ENCODE measurements at places on chromosomes 2 and 18.

GRCh38 chr2:25281941-25282340 lies 59.8 kb downstream of the DNMT3A start:
- DNase-seq, result no peak

GRCh38 chr2:203059567-203060240 lies 45.0 kb downstream of the NBEAL1 start:
- no peak for DNase-seq

GRCh38 chr2:156565066-156565710 lies 129.0 kb downstream of the GPD2 start:
- DNase-seq, result peak; percentile 4

GRCh38 chr2:43358410-43359201 lies 132.2 kb upstream of the ZFP36L2 start:
- no peak for DNase-seq

DNA sequence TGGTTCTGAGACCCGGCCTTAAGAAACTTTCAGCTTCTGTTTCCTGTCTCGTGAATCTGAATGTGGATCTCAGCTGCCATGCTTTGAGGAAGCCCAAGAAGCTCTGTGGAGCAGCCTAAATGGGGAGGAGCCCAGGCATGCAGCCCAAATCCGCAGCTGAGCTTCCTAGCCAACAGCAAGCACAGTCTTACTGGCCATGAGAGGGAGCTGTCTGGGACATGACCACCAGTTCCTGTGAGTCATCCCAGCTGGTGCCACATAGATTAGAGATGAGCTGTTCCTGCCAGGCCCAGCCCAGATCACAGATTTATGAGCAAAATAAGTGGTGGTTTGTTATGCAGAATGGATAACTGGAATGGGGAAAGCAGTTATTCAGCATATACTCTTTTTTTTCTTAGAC lies 224.4 kb upstream of the APCDD1 start:
- no peak for DNase-seq

DNA sequence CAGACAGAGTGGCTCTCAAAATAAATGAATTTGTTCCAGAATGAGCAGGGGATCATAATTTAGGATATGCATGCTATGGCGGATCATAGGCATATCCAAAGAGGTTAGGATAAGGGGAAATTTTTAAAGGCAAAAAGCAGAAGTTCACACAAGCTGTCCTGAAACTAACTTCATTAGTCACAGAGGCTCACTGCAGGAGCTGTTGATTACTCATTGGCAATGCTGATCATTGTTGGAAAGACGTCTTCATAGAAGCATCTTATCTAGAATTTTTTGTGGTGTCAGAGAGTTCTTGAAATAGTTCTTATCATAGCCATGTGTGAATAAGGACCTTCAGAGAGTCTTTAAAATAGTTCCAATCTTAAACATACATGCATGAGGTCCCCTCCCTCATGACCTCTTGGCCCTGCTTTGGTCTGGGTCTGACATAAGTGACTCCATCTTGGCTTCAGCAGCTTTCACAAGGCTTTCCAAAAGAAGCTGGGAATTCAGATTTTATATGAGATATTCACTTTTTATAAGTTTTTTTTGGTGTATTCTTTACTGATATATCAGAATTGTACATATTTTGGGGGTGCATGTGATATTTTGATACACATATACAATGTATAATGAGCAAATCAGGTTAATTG lies 7.5 kb upstream of the CCDC195 start:
- no peak for DNase-seq

DNA sequence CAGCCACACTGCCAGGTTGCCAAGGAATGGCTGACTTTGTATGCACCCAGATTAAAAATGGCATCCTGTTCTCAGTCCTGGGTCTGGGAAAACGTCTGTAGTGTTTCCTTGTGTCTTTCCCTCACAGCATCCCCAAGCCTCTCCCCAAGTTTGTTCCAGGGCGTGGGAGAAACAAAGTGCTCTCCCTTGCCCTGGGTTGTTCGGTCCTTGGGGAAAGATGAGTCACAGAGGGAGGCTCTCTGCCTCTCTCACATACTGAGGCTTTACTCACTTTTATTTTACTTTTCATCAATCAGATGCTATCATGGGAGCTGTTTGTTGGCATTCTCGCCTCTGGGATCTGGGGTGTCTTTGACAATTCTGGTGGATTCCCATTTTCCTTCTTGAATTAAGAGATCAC lies 492.3 kb downstream of the XIRP2 start:
- no peak for DNase-seq

DNA sequence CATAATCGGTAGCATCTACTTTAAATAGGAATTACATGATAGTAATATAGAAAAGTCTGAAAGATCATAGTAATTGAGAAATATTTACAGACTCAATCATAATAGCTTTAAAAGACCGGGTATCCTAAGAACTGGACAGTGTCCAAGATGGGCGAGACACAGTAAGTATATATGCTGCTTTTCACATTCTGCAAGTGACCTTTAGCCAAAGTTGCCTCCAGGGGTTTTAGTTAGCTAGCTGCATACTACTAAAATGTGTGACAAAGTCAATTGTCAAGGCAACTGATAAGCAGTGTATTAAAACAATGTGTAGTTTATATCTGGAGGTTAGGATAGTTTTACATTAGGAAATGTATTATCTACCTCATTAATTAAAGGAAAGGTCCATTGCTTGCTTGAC lies 24.6 kb downstream of the CD302 start:
- no peak for DNase-seq

- DNase-seq, result no peak
These were observed 113.4 kb upstream of the PDE1A start for GRCh38 chr2:182540252-182540651.

Measured in NCI-H1048 (cell line).